ENCODE measurements at places on chromosomes 11 and 22.

GRCh38 chr11:8263109-8263768 lies 439 bp downstream of the LMO1 start:
- no peak for DNase-seq

GRCh38 chr22:49197986-49198704 lies 629.5 kb downstream of the BRD1 start:
- no peak for DNase-seq

GRCh38 chr11:6737872-6738466 lies 33.8 kb downstream of the OR2AG2 start:
- DNase-seq, result no peak

DNA sequence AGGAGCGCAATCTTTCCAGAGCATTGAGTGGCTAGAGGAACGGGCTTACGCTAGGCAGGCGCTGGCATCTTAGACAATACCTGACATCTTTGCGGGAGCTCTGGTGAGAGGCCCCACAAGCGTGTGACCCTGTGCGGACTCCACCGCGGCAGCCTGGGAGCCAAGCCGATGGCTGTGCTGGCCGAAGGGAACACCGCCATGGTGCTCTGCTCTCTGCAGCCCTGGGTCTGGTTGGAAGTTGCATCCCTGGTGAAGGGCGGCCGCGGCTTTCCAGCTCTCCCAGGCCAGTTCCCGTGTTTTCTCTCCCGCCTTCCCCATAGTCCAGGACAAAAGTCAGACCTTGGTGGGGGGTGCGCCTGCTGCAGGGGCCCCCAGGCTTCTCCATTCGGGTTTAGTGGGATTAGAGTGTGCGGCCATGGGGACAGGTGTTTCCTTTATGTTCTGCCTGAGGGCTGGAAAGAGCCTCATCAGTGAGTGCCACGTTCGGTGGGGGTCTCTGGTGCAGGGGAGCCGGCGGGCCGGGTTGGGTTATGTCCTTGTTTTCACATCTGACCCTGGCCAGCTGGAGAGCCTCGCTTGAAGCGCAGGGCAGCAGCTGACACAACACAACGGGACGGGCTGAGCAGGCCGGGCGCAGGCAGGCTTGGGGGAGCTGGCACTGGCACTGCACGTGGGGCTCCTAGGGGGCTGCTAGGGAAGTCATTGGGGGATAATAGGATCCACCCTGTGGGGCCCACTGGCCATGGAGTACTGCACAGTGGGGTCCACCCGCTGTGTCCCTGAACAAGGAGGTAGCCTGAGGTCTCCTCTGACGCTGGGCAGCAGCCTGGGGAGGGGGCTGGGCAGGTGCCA lies 94.8 kb downstream of the KCNQ1 start:
- no peak for DNase-seq

DNA sequence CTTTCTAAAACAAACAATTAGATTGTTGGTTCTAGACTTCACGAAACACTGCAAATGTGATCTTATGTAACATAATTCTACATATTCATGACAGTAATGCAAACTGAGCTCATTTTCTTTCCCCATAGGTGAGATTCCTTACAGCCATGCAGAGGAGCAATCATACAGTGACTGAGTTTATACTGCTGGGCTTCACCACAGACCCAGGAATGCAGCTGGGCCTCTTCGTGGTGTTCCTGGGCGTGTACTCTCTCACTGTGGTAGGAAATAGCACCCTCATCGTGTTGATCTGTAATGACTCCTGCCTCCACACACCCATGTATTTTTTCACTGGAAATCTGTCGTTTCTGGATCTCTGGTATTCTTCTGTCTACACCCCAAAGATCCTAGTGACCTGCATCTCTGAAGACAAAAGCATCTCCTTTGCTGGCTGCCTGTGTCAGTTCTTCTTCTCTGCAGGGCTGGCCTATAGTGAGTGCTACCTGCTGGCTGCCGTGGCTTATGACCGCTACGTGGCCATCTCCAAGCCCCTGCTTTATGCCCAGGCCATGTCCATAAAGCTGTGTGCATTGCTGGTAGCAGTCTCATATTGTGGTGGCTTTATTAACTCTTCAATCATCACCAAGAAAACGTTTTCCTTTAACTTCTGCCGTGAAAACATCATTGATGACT lies 1.5 kb downstream of the OR9G1 start:
- no peak for DNase-seq

DNA sequence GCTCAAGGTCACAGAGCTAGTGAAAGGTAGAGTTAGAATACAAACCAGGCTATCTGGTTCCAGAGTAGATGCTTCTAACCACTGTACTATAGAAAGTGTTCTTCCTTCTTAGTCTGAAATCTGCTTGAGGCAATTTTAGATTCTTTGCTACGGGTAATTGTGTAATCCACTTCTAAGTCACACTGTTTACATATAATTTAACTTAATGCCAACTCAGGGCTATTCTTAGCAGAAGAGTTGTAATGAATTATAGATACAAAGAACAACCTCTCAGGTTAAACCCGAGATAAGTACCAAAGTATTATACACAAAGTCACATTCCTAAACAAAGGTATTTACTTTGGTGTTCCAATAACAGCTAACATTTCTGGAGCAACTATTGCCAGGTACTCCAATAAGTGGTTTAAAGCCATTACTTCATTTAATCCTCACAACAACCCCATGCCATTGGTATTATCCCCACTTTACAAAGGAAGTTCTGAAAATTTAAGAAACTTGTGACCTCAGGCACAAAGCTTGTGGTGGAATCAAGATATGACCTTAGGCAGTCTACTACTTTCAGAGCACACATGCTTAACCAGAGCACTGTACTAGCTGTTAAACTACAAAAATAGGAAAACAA lies 31.1 kb upstream of the DDI1 start:
- DNase-seq, result no peak

Data from fibroblast of skin of left quadriceps (primary cell).